ENCODE measurements at places on chromosomes 5 and 9.

DNA sequence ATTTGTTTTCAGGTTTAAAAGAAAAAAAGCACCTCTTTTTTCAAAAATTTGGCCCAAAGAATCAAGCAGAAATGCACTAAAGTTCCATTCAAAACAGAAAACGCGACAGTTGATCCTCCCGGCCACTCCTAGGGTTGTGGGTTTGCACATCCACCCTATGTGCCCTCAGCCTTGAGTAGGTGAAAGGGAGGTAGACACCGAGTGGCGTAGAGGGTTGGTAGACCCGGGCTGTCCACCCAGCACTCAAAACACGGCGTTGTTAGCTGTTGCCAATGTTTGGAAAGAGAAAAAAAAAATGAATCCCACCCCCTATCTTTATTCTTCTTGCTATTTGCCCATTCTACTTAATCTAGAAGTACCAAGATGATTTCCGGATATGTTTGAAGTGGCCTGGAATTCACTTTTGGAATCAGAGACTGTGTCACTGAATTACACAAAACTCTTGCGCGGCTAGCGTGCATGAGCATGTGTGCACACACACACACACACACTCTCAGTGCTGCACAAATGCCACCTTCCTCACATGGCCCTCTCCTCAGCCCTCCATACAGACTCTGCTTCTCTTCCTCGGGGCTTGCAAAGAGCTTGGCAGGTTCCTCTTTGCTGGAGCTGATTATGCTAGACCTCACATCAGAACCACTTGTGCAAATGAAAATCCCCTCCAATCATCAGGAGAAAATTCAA is 110.2 kb upstream of the HAND1 start:
- no peak for DNase-seq

GRCh38 chr9:16257604-16258003 is 612.9 kb downstream of the BNC2 start:
- DNase-seq = peak; percentile 6

DNA sequence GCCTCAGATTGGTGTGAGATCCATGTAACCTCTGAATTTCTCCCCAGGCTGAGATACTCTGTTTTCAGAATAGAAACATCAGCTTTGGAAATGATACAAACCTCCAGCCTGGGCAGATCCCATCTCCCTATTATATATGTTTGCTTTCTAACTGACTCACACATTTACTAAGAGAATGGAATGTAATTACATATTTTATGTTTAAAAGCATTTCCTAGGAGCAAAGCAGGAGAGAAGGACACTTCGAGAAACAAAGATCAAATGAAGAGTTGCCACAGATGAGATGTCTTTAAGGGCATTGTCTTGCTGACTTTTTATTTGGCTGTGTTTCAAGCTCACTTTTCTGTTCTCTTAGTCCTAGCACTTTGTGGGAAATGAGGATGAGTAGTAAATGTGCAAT is 96.3 kb downstream of the CDH18 start:
- no peak for DNase-seq

- no peak for DNase-seq
These were observed 222.4 kb downstream of the DOCK8 start for GRCh38 chr9:437066-437465.

- DNase-seq = no peak
These were observed 23.2 kb downstream of the ZBTB34 start for GRCh38 chr9:126883636-126884035.

GRCh38 chr9:130635721-130636647 is 28.4 kb upstream of the PRDM12 start:
- no peak for DNase-seq

Measured in NAMALWA (cell line).